Effector CD8-positive, alpha-beta T cell (primary cell): ENCODE measurements at places on chromosomes 16 and 17.

DNA sequence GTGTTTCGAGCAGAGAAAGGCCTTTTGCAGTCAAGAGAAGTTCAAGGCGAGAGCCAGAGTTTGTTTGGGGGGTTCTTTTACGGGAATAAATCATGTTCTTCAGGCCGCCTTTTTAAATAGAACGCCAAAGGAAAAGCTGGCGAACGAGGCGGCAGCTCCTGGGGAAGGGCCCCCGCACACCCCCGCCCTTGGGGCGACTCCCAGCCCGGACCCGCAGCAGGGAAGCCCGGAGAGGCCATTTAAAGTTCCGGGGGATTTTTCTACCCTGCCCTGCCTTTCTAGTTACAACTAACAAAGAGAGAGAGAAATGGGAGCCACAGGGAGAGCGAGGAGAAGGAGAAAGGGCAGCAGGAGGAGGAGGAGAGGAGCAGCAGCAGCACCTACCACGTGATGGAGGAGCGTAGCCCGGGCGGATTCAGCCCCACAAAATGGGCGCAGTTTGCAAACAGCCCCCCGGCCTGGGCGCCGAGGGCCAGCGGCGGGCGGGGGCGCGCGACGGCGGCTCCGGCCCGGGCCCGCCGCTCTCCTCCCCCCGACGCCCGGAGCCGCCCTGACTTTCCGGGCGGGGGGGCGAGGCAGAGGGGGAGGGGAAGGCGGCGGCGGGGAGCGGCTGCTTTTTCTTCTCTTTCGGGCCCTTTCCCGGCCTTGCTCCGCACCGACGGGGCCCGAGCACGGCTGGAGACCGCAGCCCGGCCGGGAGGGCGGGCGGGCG, 634 bp downstream of the KANSL1 start:
- peak; percentile 61 for DNase-seq

GRCh38 chr17:78888941-78889518, 14.0 kb downstream of the CEP295NL start:
- DNase-seq, result no peak

DNA sequence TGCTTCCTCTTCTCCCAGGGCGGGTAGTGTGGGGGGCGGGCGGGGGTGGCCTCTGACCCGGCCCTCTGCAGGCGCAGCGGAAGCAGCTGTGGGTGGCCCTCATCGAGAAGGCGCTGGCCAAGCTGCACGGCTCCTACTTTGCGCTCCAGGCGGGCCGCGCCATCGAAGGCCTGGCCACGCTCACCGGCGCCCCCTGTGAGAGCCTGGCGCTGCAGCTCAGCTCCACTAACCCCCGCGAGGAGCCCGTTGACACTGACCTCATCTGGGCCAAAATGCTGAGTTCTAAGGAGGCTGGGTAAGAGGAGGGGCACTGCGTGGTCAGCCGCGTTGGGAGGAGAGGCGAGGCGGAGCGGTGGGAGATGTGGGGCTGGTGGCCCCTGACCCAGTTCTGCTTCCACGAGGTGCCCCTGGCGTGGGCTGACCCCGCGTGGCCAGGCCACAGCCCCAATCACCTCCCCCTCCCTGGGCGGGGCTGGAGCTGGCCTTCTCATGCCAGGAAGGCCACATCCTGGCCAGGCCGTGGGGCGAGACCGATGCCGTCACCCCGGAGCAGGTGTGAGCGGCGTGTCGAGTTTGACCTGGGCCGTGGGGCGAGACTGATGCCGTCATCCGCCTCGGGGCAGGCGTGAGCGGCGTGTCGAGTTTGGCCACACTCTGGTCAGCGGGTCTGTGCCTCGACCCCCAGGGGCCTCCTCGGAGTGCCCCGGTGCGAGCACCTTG, 10.5 kb upstream of the PRR35 start:
- no peak for DNase-seq

GRCh38 chr16:19375561-19376158, 42.0 kb upstream of the TMC5 start:
- no peak for DNase-seq

GRCh38 chr16:3431779-3432219, 11.5 kb downstream of the ZNF597 start:
- no peak for DNase-seq

DNA sequence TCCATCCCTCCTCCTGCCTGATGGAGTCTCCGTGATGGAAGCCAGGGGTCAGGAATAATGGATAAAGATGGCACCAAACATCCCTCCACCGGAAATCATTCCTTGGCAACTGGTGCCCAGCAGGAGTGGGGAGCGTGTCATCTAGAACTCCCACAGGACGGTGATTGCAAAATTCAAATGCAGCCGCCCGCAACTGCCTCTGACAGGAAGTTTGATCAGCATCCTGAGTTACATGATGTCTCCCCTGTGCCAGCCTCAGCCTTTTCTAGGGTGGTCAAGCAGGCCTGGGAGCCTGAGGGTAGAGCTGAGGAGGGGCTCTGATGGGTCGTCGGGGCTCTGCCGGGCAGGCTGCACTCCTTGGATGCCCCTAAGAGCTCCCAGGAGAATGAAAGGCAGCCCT, 52.8 kb downstream of the GSG1L start:
- no peak for DNase-seq

DNA sequence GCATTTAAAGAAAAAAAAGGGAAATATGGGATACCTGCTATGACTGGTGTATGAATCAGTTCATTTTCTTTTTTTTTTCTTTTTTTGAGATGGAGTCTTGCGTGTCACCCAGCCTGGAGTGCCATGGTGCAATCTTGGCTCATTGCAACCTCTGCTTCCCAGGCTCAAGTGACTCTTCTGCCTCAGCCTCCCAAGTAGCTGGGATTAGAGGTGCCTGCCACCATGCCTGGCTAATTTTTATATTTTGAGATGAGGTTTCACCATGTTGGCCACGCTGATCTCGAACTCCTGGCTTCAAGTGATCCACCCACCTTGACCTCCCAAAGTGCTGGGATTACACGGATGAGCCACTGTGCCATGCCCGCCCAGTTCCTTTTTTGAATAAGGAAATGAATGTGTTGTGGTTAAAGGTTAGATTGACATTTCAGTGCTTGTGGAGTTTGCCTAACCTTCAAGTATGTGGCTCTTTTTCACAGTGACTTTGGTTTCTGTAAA, 7.7 kb downstream of the HAPSTR1 start:
- DNase-seq, result no peak

DNA sequence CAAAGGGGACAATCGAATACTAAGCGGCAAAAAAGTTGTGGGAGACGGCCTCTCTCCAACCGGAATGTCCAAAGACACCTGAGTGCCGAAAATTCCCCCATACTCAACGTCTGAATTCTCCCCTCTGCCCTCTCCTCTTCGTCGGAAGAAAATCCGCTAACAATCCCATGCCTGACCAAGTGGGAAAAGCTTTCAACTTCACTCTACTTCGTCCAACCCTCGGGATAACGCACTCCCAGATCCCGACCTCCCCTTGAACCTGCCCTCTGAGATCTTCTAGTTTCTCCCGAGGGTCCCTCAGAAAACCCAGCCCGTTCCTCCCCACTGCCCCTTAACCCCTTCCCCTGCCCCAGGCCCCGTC, 961 bp downstream of the AMFR start:
- DNase-seq, result no peak

- DNase-seq, result no peak
These were observed 2.2 kb upstream of the PHLPP2 start for GRCh38 chr16:71726476-71727315.

GRCh38 chr16:78249056-78249455, 149.6 kb downstream of the WWOX start:
- no peak for DNase-seq
